ENCODE measurements at places on chromosomes 1 and 21.

DNA sequence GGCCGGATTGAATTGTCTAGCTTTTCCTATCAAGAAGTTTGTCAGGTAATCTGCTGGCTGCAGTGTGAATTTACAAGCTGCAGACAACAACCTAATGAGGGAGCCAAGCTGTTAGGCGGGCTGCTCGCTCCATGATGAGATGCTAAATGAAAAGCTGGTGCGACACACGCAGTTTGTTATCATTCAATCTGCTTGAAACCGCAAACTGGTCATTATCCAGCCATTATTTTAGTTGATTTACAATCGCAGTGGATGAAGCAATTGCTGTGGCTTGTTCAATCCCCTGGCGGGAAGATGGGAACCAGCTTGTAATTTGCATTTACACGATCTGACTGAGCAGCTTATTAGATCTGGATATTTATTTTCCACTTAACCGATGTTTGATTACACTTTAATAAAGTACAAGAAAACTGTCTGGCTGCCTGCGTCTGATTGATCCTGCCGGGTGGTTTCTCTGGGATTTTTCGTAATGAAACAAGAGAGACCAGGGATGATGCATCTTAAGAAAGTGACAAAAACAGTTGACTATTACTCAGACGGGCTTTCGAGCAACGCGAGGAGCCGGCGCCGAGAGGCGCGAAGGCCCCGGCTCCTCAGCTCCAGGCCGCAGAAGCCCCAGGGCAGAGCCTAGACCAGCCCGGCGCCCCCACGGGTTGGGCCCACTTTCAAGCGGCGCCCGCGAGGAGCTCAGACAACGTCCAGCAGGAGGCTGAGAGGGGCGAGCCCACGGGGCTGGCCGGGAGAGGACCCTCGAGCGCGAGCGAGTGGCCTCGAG is 118.0 kb upstream of the BARHL2 start:
- no peak for DNase-seq

- no peak for DNase-seq
Observed at GRCh38 chr1:83318366-83318765, 680.6 kb downstream of the TTLL7 start.

DNA sequence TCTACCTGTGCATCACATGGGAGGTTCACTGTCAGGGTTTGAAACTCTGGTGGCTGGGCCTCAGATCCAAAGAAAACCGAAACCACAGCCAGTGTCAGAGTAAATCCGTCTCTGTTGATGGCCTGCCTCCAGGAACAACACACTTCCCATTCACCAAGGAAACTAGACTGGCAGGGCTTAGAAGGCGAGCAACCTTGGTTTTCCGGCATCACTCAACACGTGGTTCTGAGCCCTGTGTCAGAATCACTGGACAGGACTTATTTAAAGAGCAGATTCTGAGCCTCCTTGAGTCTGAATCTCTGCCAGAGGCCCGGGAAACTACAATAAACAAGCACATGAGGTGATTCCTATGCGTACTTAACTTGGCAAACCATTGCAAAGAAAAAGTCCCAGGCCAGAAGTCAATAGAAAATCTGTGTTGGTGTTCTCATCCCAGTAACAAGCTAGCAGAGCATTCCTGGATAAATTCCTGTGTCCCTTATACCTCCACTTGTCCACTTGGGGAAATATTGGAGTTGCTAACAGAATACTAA is 70.0 kb downstream of the KCTD3 start:
- no peak for DNase-seq

DNA sequence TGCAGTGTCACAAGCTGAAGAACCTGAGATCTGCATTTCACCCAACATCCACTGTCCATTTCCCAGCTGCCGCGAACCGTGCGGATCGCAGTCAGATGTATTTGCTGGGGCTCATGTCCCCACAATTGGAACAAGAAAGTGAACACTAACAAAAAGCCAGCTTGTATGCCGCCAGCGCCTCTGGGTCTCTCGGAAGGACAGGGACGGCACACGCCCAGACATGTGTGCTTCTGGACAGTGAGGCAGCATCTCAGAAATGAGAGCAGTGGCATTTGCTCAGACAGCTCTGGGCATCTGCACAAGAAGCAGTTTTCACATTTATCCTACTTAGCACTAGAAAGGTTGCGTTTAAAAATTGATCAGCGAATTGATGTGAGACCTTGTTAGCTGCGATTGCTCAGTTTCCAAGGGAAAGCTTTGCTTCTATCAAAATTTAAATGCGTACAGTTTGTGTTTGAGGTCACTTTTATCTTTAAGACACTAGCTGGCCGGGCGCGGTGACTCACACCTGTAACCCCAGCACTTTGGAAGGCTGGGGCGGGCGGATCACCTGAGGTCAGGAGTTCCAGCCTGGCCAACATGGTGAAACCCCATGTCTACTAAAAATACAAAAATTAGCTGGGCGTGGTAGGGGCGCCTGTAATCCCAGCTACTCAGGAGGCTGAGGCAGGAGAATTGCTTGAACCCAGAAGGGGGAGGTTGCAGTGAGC is 28.7 kb downstream of the KCNAB2 start:
- DNase-seq, result no peak

- DNase-seq, result no peak
Observed at GRCh38 chr1:166692346-166692745, 146.9 kb upstream of the POGK start.

GRCh38 chr1:6271006-6271405 is 10.1 kb upstream of the GPR153 start:
- DNase-seq, result no peak

GRCh38 chr1:213065800-213066199 is 14.8 kb downstream of the RPS6KC1 start:
- no peak for DNase-seq

DNA sequence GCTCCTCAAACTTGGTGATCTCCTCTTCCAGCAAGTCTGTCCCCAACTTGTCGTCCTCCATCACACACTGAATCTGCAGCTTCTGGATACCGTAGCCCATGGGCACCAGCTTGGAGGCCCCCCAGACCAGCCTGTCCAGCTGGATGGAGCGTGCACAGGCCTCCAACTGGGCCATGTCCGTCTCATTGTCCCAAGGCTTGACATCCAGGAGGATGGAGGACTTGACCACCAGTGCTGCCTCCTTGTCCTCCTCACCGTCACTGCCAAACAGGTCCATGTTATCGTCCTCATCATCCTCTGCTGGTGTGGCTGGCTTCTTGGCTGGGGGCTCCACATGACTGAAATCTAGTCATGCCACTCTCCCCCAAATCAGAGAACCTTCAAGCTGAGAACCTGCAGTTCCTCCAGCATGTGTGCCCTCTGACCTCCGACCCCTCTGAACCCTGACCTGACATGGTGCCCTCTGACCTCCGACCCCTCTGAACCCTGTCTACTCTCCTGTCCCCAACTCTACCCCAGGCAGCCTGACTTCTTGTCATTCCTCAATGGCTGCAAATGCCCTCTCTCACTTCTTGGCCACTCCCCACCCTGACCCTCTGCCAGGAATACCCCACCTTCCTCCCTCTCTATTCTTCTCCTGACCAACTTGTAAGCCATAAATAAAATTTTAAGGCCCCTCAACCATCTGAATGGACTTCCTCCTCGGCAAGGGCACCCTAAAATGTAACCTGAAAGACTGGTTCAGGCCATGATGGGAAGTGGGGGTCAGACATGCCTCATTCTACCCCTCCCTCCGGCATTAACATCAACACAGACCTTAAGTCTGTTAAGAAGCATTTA is 275.7 kb upstream of the C1orf174 start:
- DNase-seq, result no peak

DNA sequence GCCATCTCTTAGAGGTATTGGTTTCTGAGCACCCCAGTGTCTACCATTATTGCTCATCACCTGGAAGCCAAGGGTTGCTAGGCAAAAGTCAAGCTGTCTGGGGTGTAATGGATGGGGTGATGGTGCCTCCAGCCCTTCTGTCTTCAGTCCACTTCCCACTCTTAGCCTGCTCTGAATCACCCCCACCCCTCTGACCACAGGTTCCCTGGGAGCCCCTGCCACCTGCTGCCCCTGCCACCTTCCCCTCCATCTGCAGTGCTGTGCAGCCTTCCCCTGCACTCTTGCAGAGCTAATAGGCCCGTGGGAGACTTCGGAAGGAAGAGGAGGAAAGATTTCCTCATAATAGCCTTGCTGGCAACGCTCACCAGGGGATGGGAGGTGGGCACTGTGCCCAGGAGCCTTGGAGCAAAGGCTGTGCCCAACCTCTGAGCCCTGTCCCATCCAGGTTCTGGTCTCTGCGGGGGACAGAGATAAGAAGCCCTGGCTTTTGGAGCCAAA is 35.5 kb downstream of the CAPN2 start:
- peak; percentile 20 for DNase-seq

DNA sequence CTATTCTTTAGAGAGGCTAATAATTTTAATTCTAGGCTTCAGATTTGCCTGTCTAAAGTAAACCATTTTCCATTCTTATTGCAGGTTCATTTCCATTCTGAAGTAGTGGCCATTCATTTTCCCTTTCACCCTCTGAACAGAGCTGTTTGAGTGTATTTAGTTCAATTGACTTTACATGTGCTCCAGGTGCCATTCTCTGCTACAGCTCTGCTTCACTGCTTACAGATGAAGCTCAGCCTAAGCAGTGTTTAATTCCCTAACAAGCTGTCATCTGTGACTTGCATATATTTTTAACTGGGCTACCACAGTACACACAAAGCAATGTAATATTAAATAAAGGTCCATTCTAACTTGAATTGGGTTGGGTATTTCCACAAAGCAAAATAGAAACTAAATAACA is 1031.6 kb downstream of the KCNT2 start:
- DNase-seq, result no peak
